ENCODE measurements at places on chromosomes 1 and 21.

DNA sequence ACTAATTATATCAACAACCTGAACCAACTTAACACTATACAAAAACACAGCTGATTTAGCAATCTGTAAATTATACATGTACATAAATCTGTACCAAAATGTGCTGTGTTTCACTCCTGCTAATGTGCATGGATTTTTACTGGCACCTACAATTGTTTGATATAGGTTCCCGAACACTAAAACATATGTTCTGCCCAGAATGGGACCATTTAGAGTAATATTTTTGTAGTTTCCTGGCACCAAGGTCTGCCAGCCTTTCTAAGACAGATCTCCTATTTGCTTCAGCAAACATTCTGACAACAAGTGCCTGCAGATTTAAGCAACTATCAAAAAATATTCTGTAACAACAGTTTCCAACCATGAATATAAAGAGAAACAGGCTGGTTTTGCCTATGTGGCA, 4.2 kb downstream of the KCNH1 start:
- no peak for DNase-seq

DNA sequence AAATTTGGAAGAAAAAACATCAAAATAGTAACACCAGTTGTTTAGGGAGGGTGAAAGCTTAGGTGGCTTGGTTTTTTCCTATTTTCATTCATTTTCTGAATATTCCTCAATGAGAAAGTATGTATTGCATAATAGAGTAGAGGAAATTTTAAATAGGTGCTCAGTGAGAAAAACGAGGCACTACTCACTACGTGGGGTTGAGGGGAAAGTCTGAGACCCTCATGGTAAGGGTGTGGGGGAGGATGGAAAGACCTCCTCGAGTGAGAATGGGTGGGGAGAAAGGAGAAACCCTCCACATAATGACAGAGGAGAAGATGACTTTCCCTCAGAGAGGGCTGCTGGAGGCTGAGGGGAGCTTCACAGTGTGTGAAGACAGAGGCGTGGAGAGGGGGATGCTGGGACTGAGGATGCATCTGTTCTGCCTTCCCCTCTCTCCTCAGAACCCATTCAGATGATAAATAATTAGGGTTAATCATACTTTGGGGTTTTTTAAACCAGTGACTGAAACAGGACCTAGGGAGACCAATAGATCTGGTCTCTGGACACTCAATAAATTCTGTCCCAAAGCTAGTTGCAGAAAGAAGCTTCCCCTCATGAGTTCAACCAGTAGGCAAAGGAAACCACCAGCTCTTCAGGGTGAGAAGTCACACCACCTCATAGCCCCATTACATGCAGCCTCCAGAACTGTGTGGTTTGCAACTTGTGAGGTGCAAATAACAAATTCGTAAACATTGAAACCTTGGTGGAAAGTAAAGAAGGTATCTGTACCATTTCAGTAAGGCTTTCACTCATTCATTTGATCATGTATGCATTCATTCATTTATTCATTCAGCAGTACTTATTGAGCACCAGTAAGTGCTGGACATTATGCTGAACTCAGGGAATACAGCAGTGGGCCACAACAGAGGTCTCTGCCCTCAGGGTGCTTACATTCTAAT, 17.1 kb downstream of the SLAMF7 start:
- peak; percentile 14 for DNase-seq

DNA sequence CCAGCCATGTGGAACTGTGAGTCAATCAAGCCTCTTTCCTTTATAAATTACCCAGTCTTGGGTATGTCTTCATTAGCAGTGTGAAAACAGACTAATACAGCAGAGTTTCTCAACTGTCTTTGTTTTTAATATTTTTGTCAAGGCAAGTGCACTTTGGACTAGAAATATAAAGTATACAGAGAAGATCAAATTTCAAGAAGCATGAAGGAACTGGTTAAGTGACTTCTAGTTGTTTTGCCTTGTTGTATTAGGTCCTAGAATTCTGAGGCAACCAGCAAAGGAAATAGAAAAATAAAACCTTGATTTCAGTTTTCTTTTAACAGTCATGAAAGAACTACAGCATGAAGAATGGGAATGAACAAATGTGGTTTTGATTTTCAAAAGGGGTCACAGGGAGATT, 131.1 kb upstream of the PTGFR start:
- no peak for DNase-seq

GRCh38 chr1:234716908-234717375, 107.0 kb upstream of the IRF2BP2 start:
- DNase-seq = no peak

DNA sequence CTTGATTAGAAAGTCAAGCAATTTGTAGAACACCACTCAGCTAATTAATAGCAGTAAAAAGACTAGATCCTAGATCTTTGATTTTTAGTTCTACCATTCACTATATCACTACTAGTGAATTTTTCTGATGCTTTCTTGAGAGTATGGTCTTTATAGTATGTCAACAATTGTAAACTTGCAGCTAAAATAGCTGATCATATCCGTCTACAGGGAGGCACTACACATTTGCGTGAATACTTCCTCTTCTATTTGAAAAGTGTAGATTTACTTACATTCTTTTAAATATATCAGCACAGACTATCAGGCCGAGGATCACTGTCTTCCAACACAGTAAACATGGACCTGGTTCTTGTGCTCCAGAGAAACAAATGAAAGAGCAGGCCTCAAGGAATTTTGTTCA, 18.6 kb upstream of the PTPRC start:
- no peak for DNase-seq

All from CD4-positive, alpha-beta T cell treated with Interleukin-6 for 4 hours (primary cell).